Stimulated activated CD4-positive, alpha-beta T cell treated with anti-CD3 and anti-CD28 coated beads, Interleukin-2, amount 100 ng/mL, for 48 hours (primary cell): ENCODE measurements at places on chromosomes 1 and 21.

GRCh38 chr1:198544265-198544664 lies 3.8 kb upstream of the ATP6V1G3 start:
- no peak for DNase-seq

- no peak for DNase-seq
Measured at GRCh38 chr21:45994759-45995685, 13.5 kb downstream of the COL6A1 start.

- no peak for DNase-seq
Measured at GRCh38 chr1:227362039-227362438, 43.7 kb upstream of the CDC42BPA start.

DNA sequence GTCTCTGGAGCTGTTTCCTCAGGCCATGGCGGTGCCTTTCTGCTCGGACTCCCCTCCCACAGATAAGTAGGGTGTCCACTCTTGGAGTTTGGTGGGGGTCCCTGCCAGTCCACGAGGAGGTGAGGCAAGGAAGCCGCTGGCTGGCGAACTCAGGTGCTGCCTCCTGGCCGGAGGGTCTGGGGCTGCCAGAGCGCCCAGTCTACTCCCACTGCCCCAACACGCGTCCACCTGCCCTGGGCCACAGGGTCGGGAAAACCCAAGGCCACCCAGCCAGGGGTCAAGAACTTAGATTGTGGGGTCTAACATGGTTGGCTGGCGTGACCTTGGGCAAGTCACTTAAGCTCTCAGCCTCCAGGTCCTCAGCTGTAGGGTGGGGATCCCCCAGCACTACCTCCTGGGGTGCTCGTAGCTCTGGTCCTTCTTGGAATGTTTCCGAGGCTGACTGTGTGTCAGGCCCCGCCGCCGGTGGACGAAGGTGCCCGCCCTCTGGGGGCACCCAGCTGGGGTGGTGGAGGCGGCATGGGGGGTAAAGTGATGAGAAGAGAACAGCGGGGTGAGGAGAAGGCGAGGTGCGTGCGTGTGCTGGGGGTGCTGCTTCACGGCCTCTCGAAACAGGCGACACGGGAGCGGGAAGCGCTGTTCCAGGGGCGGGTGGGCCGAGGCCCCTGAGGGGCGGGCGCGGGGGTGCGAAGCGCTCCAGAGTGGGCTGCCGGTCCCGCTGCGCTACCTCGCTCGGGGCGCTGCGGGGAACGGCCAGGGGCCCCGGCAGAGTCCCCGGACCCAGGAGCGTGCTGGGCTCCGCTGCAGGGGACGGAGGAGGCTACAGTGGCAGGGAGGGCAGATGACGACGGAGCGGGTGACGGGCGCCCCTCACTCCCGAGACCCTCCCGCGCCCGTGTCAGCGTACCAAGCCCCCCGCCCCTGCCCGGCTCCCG lies 1.2 kb downstream of the SH2D5 start:
- DNase-seq: no peak

GRCh38 chr1:89369331-89369730 lies 5.5 kb downstream of the GBP6 start:
- DNase-seq: no peak

DNA sequence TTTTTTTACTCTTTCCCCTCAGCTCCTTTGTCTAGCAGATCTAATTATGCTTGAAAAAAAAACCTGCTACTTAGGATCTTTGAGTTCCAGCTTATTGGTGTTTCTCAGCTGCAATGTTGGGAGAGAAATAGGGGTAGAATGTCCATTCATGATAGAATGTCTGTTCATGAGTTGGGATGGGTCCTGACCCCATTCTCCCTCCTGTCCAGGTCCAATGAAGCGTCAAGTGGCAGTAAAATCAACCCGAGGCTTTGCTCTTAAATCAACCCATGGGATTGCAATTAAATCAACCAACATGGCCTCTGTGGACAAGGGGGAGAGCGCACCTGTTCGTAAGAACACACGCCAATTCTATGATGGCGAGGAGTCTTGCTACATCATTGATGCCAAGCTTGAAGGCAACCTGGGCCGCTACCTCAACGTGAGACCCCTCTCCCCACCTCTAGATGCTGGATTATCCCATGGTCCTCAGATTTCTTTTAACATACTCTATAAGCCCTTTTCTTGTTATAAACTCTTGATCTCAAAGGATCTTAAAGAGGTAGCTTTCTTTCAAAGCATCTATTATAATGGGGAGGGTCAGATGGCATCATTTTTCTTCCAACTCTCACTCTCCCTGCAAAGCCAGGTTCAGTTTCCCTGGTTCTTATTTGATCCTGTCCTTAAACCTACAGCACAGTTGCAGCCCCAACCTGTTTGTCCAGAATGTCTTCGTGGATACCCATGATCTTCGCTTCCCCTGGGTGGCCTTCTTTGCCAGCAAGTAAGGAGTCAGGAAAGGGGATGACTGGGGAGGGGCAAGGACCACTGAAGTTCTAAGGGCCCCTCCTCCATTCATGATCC lies 11.1 kb downstream of the CERS2 start:
- DNase-seq: no peak

DNA sequence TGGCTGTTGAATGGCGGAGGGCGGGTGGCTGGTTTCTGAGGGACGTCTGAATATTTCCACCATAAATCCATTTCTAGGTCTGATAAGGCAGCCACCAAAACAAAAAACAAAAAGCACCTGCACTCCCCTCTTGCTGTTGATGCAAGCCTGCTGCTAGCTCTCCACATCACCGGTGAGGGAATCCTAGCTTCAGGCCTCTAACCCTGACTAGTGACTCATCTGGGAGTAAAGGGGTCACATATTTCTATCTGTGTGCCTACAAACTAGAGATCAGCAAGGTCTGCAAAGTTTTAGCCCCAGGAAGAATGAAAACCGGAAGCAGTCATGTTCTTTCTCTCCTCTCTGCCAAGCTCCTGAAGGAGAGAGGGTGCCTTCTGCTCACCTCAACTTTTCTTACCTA lies 10.3 kb upstream of the ERMAP start:
- DNase-seq: no peak

DNA sequence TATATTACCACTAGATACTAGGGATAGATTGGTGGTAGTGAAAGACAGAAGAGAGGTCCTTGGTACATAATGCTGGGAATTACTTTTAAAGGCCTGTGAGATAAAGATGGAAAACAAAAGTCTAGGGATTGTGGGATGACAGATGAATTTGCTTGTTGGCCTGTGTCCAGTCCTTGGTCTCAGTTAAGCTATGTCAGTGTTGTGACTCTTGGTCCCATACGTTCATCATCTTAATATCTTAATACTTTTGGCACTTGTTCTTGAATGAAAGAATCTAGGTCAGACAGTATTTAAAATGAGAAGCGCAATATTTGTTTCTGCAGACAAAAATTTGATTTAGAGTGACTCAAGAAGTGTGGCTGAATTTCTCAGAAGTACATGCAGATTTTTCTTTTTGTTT lies 7.6 kb downstream of the RPL5 start:
- no peak for DNase-seq

GRCh38 chr1:205990226-205990625 lies 13.0 kb downstream of the RAB7B start:
- DNase-seq: no peak

- no peak for DNase-seq
Measured at GRCh38 chr1:2098301-2098698, 48.1 kb downstream of the PRKCZ start.

- no peak for DNase-seq
Measured at GRCh38 chr1:55380355-55380970, 165.3 kb upstream of the USP24 start.

DNA sequence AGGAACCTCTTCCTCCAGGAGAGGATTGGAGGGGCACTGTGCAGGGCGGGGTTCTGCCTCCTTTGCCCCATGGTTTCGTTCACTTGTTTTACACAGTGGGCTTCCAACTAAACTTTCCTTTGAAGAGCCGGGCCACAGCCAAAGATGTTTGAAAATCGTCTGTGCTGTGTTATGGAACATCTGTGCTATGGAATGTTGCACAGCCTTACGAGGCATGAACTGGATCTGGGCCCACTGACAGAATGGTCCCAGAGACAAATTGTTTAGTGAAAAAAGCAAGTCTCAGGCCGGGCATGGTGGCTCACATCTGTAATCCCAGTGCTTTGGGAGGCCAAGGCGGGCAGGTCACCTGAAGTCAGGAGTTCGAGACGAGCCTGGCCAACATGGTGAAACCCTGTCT lies 12.6 kb upstream of the MEF2D start:
- no peak for DNase-seq

GRCh38 chr1:97562081-97562480 lies 358.8 kb downstream of the DPYD start:
- no peak for DNase-seq

DNA sequence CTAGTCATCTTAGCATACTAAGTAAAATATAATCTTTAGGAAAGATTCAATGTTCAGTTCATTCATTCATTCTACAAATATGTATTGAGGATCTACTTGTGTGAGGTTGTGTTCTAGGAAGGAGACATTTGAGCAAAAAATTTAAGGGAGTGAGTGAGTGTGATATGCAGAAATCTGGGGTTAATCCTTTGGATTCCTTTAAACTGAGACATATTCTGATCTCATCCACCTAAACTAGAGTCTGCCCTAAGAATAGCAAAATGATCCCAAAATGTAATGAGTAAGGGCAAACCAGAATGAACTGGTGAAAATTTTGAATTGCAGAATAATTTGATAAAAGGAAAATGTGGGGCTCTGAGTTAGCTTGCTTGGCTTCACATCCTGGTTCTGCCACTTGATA lies 8.6 kb downstream of the UBE2U start:
- no peak for DNase-seq

DNA sequence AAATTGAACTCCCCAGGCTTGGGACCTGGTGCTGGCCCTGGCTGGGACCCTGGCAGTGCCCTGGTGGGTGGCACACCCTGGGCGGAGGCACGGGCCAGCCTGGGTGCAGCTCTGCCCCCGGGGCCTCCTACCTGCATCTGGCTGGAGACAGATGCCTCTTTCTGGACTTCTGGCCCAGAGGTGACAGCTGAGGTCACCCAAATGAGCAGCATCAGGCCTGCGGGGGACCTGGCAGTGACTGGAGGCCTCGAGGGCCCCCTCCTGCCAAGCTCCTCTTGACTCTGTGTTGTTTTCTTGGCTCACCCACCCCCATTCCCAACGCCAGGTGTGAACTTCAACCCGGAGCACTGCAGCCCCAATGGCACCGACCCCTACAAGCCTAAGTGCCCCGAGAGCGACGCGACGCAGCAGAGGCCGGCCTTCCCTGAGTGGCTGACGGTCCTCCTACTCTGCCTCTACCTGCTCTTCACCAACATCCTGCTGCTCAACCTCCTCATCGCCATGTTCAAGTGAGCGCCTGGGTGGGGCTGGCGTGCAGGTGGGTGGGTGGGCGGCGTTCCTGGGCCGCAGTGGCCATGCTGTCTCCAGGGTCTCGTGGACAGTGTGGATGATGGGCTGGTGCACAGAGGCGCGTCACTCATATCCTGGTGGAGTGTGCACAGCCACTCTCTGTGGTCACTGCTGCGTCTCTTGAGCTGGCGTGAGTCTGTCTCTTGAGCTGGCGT lies 41.6 kb upstream of the LRRC3 start:
- DNase-seq: no peak

- DNase-seq: no peak
Measured at GRCh38 chr1:182196897-182197870, 135.7 kb upstream of the ZNF648 start.

GRCh38 chr1:156002188-156002911 lies 18.4 kb downstream of the SSR2 start:
- no peak for DNase-seq

GRCh38 chr1:93042187-93043056 lies 36.7 kb upstream of the MTF2 start:
- no peak for DNase-seq

- DNase-seq: no peak
Measured at GRCh38 chr1:180953291-180954004, 40.8 kb downstream of the KIAA1614 start.

DNA sequence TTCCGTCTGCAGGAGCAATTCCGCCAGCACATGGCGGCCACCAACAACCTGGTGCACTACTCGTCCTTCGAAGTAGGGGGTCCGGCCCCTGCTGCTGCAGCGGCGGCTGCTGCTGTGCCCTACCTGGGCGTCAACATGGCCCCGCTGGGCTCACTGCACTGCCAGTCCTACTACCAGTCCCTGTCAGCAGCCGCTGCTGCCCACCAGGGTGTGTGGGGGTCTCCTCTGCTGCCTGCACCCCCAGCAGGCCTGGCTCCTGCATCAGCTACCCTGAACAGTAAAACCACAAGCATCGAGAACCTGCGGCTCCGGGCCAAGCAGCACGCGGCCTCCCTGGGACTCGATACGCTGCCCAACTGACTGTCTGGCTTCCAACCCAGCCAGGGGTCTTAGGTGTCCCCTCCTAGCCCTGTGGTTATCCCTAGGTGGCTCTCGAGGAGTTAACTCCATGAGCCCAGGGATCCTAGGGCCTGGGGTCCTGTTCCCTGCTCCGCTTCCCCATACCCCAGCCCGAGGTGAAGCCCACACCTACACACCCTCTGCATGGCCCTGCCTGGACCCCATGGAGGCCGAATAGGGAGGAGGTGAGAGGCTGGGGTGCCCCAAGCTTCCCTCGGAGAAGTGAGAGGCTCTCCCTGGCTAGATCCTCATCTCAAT lies 22.6 kb downstream of the DMBX1 start:
- DNase-seq: no peak

GRCh38 chr1:74847715-74848114 lies 114.8 kb downstream of the TYW3 start:
- no peak for DNase-seq

GRCh38 chr21:39633770-39634181 lies 21.0 kb downstream of the B3GALT5 start:
- no peak for DNase-seq

GRCh38 chr1:219659005-219659600 lies 46.2 kb upstream of the ZC3H11B start:
- DNase-seq: no peak

GRCh38 chr1:64470665-64471217 lies 812 bp downstream of the CACHD1 start:
- DNase-seq: no peak

GRCh38 chr21:35448876-35449599 lies 399.9 kb upstream of the RUNX1 start:
- no peak for DNase-seq

GRCh38 chr1:149843431-149844041 lies 55.8 kb upstream of the BOLA1 start:
- no peak for DNase-seq

GRCh38 chr1:160883581-160884513 lies 1.1 kb downstream of the ITLN1 start:
- DNase-seq: no peak

- DNase-seq: no peak
Measured at GRCh38 chr1:153842006-153842471, 66.8 kb downstream of the SLC27A3 start.

GRCh38 chr1:222037720-222038119 lies 295.8 kb upstream of the DUSP10 start:
- DNase-seq: no peak

GRCh38 chr21:24826822-24827221 lies 780.5 kb downstream of the MRPL39 start:
- no peak for DNase-seq

DNA sequence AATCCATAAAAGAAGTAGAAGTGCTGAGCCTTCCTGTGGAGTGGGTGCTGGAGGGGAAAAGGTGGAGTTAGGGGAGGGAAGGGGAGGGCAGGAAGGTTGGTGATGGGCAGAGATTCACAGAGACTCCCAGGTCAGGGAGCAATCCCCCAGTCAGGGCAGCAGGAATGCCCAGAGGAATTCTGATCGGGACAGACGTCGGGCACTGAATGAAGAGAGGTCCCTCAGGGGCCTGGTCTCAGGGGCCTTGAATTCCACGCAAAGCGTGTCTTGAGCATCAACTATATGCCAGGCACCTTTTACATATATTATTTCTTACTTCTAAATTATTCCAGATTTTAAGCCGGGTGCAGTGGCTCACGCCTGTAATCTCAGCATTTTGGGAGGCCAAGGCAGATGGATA lies 7.2 kb upstream of the PADI1 start:
- no peak for DNase-seq

- no peak for DNase-seq
Measured at GRCh38 chr1:177811429-177811828, 158.4 kb downstream of the SEC16B start.

- DNase-seq: peak; percentile 29
Measured at GRCh38 chr1:163315773-163316374, 5.9 kb upstream of the NUF2 start.
